ENCODE measurements at places on chromosomes 5 and 9. TPM values are rescaled to one million over a fixed set of nuclear protein-coding genes. Genes with fewer than 3 reads are reported as not detected.

Gene RAD23B
- total RNA-seq: 89.4 TPM

Gene PNPLA7
- total RNA-seq: 4.5 TPM

Gene C9
- not detected for total RNA-seq

Gene DUSP1
- 17.0 TPM for total RNA-seq

DNA sequence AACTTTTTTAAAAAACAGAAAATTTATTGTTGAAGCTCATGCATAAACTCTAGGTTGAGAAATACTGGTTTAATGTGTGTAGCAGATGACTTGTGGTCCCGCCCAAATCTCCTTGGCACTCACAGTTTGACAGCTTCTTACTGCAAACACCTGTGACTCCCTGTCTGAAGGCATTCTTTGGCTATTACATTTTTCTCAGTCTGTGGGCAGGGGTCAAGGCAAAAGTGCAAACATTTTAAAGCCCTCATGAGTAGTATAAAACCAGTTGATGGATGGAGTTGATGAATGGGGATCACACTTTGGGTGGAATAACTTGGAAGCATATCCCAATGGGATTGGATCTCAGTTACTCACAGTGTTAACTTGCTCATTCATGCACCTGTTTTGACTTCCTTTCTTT is 1007.0 kb upstream of the NUDT12 start:
- DNase-seq: no peak

GRCh38 chr5:25399878-25400480 is 755.2 kb upstream of the CDH10 start:
- DNase-seq: no peak

GRCh38 chr9:8486095-8486494 is 686.5 kb upstream of the DMAC1 start:
- DNase-seq: no peak

DNA sequence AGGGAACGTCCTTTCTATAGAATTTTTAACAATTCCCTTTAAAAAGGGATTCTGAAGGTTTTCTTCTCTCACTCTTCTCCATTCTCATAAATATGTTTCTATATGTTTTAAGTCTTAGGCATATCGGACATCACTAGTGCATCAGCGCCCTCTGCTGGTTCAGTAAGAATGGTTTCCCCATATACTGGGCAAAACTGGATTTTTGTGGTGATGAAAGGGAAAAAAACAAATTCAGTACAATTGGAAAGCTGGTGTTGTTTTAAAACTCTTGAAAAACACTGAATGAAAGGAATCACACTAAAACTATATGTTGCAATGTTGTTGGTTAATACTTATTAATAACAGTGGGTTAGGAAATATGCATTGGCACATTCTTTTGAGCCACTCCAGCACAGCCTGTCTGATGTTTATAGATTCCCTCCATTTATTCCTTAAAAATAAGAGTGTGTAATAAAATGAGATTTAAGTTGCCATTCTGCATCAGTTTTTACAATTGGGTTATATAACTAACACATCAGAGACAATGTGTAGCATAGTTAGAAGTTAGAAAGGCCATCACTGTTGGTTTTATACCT is 15.8 kb downstream of the CWC27 start:
- DNase-seq: peak; percentile 74

GRCh38 chr9:119078015-119078414 is 291.2 kb downstream of the BRINP1 start:
- DNase-seq: no peak

DNA sequence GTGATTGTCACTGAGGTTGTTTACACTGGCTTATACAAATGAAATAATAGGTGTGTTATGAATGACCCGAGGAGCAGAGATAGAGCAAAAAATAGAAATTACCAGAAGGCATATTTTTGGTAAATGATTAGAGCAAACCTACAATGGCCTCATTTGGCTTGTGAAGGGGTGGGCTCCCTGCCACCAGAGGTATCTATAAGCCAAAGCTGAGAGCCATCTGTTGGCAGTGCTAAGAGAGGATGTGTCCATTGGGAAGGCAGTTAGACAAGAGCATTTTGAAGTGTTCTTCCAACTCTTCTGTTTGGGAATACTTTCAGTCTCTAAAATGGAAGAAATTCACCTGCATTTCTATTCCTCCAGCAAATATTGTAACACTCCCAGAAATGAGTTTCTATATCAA is 10.6 kb downstream of the NIPAL4 start:
- DNase-seq: no peak

- peak; percentile 83 for DNase-seq
Observed at GRCh38 chr9:272251-273213, 57.9 kb downstream of the DOCK8 start.

GRCh38 chr9:119368681-119369581 is at the start of gene BRINP1:
TSS of gene BRINP1 (minus strand) at chr9:119369435. CDS start at chr9:119313355, 56,080 bp downstream.
- DNase-seq: no peak

DNA sequence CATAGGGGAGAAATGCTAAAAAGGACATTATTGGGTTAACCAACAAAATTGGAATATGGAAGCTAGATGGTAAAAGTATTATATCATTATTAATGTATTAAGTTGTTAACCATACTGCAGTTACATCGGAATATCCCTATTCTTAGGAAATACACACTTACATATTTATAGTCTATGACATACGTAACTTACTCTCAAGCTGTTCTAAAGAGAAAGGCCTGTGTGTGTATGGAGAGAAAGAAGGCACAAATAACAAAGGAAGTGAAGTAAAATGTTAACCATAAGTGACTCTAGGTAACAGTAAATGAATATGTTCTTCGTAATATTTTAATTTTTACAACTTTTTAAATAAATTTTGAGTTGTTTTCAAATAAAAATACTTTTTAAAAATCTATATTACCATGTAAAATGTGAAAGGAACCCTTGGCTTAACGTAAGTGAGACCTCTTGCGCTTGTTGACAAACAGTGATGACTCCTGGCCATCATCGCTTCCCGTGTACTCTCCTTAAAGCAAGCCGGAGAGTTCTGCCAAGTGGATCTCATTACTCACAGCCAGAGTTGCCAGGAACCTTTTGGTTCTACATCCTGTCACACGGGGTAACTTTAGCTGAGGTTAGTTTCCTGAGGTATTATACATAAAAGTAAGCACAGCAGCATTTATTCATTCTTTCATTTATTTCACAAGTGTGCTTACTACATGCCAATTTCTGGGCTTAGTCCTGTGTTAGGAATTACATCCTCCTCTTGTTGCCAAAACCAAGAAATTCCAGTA is 165.4 kb downstream of the EPB41L4A start:
- DNase-seq: no peak

- no peak for DNase-seq
Observed at GRCh38 chr9:32926911-32927310, 74.5 kb downstream of the APTX start.

DNA sequence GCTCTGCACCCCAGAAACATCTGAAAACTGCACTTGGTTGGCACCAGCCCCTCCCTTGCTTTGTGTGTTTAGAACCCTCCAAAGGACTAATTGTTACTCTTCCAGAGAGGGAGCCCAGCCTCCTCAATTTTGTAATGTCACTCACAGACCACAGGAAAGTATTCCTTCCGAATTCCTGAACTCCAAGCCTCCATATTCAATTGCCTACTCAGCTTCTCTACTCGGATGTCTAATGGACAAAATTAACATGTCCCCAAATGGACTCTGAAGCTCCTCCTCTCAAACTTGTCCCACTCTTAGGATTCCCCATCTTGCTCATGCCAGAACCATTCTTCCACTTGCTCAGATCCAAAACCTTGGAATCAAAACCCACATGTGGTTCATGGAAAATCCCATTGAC is 3.9 kb upstream of the TMEM171 start:
- DNase-seq: no peak

GRCh38 chr5:66498791-66499207 is 97.4 kb upstream of the MAST4 start:
- no peak for DNase-seq

DNA sequence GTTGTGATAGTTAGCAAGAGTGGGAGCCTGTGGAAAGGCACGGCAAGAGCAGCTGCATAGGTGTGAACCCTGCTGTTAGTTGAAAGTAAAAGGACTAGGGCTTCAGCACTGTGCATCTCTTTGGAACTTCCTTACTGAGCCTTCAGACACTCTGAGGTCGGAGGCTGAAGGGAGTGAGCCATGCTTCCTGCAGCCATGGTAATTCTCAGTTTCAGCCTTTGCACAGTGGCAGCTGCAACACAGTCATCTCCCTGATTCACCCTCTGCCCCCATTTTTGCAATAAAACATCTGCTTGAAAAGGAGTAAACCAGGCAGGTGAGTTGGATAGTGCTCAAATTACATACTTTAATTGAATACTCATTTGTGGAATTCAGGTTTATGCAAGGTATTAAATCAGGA is 6.5 kb upstream of the TLE4 start:
- no peak for DNase-seq

- no peak for DNase-seq
Observed at GRCh38 chr5:39102684-39103155, 28.5 kb upstream of the RICTOR start.

GRCh38 chr9:105673850-105674387 is 11.7 kb downstream of the TAL2 start:
- DNase-seq: no peak

DNA sequence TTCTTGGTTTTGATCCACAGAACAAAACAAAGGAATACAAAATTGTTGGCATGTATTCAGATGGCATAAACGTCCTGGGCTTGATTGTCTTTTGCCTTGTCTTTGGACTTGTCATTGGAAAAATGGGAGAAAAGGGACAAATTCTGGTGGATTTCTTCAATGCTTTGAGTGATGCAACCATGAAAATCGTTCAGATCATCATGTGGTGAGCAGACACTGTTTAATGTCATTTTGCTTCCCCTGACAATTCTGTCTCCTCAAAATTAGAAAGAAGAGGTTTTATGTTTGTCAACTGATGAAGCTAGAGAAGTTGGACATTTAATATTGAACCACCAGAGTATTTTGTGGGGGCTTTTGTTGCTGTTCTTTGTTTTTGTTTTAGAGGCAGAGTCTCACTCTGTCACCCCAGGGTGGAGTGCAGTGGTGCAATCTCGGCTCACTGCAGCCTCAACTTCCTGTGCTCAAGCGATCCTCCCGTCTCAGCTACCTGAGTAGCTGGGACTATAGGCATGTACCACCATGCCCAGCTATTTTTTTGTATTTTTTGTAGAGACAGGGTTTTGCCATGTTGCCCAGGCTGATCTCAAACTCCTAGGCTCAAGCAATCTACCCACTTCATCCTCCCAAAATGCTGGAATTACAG is 82.0 kb downstream of the SLC1A1 start:
- peak; percentile 29 for DNase-seq

- no peak for DNase-seq
Observed at GRCh38 chr5:142549834-142550233, 136.1 kb downstream of the FGF1 start.

GRCh38 chr5:20694121-20694520 is 706.1 kb upstream of the CDH18 start:
- DNase-seq: no peak

DNA sequence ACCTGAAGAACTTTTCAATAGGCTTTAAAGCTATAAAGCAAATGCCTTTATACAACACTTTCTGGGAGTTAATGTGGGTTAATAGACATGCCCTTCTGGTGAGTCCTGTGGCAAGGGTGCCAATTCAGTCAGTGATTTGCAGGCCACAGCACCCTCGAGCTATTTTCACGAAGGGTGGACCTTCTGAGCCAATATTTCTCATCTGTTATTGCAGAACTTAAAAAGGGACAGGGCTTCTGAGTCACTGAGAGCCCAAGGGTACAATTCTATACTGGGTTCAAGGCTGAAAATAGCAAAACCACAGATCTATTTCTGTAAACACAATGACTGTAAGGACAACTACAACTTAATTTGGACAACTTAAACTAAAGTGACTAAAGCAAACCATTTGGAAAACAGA is 92.8 kb downstream of the GABRG2 start:
- DNase-seq: no peak

- no peak for DNase-seq
Observed at GRCh38 chr9:127526655-127527559, 75.6 kb downstream of the LRSAM1 start.

DNA sequence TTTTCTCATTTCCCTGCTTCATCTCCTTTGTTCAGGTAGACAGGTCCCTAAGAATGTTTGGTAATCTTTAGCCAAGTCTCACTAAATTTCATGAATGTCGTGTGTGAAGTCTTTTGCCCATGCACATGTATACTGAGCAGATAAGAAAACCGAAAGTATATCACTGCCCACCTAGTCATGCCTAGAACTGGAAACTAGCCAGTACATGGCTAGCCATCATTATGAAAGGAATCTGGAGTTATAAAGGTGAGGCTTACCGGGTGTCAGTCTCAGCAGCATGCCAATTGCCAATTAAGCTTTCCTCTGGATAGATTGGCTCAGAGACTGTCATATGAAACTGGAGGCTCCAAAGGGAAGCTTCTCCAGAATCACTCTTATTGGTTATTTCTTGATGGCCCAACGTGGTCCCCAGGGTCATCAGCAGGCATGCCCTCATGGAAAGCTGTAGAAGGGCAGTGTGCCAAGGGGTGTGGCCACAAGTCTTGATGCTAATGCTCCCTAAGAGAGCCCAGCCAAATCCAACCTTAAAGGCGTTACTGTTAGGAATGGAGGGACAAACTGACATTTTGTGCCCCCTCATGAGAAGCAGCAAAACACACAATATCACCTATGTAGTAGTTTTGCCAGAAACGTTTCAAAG is 307.3 kb upstream of the PIK3R1 start:
- no peak for DNase-seq

DNA sequence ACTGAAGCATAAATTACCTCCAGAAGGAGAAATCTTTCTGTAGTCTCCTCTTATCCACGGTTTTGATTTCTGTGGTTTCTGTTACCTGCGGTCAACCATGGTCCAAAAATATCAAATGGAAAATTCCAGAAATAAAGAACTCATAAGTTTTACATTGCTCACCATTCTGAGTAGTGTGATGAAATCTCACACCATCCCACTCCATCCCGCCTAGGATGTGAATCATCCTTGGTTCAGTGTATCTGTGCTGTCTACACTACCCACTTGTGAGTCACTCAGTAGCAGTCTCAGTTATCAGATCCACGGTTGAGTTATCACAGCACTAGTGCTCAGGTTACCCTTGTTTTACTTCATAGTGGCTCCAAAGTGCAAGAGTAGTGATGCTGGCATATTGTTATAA is 371.2 kb downstream of the NFIB start:
- no peak for DNase-seq

DNA sequence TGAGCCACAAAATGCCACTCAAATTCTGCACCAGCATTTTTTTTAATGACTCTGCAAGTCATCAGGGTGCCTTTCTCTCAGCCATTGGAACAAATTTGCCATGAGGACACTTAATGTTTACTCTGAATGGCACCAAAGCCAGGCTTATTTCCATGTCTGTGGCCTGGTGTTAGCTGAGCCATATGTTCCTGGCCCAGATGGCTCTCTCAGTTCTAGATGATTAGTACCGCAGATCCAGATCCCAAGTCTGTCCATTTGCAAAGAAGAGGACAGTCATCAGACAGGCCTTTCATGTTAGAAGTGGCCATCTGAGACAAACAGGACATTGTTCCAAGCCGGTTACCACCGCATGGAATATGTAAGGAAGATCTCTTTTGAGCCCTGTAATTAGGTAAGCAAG is 70.3 kb downstream of the INSYN2B start:
- DNase-seq: no peak

Measured in activated CD4-positive, alpha-beta memory T cell treated with anti-CD3 and anti-CD28 coated beads, Interleukin-2, amount 10 ng/mL, durations not matched to agents 7 days and 5 days (primary cell).